Activated T-helper 1 cell treated with anti-CD3 and anti-CD28 coated beads, Interleukin-2, amount 50 U/mL, for 16 hours (primary cell): ENCODE measurements at places on chromosomes 7 and 10.

DNA sequence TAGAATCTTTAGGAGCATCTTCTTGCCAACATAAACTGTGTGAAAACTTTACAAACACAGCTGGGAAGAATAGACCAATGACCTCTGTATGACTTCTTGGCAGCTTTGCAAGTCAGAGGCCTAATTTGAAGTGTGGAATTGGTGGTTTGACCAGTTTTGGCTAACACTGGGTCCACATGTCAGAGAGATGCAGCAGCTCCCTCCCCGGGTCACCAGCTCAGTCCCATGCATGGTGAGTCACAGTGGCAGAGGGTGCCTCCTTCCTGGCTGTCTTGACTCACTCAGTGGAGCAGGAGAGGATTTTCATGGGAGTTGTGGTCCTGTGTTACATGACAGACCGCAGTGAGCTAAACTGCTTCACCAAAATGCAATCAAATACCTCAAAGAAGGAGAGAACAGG is 8.2 kb upstream of the STARD3NL start:
- DNase-seq = no peak

- no peak for DNase-seq
These were observed 31.6 kb downstream of the PSAP start for GRCh38 chr10:71819441-71819861.

- no peak for DNase-seq
These were observed 25.9 kb upstream of the TTYH3 start for GRCh38 chr7:2605608-2606538.

- no peak for DNase-seq
These were observed 554.4 kb downstream of the INHBA start for GRCh38 chr7:41148521-41148951.

DNA sequence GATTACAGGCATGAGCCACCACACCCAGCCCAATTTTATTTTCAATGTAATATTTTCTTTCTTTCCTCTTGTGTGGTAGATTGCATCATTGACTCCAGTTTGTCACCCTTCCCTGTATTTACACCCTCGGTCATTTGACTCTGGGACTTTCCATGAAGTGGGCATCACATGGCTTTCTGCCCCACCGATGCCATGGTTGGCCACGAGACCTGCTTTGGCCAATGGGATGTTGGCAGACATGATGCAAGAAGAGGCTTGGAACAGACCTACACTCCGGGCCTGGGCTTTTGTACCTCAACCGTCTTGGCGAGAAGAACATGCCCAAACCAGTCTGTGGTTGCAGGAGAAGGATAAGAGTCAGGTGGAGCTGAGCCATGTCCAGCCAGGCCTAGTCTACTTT is 38.8 kb upstream of the CACUL1 start:
- DNase-seq = no peak

DNA sequence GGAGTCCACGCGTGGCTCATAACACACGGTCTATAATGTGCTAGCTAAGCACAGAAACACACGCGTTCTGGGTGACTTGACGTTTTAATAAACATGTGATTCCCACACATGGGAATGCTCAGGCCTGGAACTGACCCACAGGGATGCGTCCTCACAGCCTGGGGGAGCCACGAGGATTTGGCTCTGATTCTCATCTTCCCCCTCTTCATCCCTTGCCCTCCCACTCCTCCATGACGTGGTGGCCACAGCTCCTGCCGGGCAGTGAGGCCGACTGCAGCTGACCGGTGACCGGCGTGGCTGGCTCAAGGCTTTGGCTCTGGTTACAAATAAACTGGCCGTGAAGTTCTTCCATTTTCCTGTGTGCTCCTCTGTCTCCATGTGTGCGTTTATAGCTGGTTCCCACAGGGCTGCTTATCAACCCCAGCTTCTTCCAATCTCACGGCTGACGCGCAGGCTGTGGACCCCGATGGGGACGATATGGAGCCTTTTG is 40.9 kb upstream of the KLF6 start:
- DNase-seq = no peak

- no peak for DNase-seq
These were observed 36.8 kb downstream of the WIPF3 start for GRCh38 chr7:29843093-29843492.

DNA sequence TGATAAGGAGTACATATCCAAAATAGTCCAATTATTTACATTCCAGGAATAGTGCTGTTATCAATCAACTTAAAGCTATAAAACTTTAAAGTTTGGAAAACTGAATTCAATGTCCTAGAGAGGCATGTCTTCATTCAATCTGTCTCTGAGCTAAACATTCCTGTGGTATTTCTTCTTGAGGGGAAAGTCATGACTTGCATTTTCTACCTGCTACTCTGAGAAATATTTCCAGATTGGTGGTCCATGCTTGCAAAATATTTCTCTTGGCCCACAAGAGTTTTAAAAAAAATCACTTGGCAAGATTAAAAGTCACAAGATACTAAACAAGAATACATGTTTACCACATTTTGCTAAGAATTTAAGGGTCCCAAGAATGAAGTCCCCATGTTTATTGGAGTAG is 63.6 kb upstream of the HGF start:
- DNase-seq = no peak

DNA sequence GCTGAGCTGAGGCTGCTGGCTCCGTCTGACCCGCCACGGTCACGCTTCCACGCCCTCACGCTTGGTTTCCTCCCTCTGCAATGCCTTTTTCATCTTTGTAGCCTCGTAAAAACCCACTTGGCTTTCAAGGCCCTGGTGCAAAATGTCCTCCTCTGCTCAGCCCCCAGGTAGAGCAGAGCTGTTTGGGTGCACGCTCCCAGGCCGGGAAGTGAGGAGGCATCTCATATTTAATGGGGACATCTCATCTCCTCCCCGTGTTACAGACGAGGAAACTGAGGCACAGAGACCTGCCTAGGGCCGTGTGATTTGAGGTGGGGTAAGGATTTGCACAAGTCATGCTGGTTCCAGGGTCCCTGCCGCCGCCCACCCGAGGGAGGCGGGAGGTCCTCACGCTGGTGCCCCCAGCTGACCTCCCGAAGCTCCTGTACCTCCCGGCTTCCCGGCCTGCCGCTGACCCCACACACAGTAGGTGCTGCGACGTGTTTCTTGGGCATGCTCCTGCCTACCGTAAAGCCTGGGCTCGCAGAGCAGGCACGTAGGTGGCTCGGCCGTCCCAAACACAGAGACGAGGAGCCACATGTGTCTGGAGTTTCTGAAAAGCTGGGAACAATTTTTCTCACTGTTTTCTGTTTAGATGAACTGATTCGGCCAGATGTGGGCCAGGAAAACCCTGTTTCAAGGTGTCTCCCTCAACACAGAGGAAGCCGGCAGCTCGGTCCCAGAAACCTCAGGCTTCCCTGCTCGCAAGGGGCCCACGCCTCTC is 11.5 kb downstream of the FOXL3 start:
- no peak for DNase-seq

DNA sequence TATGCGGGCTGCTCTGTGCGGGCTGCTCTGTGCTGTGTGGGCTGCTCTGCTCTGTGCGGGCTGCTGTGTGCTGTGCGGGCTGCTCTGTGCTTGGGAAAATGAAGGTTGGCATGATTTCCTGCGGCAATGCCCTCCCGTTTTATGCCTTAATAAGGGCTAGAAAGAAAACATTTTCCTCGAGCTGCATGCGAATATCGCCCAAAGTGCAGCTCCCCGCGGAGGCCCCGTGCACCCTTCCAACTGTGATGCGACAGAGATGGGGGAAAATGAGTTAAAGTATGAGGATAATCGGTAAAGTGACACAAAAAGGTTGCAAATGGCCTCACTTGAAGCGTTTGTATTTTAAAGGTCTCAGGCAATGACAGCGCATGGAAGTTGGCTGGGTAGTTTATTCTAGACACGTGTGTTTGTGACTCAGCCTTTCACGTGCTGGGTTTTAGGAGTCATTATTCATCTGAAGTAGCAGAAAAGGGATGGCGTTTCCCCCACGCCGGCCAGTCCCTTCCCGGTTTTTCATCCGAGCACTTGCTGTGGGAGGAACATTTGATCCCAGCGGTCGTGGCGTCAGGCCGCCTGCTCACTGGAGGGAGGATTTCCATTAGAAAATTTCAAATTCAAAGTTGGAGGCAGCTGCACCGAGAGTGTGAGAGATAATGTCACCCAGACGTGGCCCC is 220.7 kb downstream of the ADARB2 start:
- no peak for DNase-seq

GRCh38 chr10:13989616-13990015 is 341.1 kb downstream of the FRMD4A start:
- no peak for DNase-seq

- no peak for DNase-seq
These were observed 88.7 kb downstream of the MAD1L1 start for GRCh38 chr7:2143981-2144595.

- no peak for DNase-seq
These were observed 59.3 kb upstream of the EXOC6 start for GRCh38 chr10:92789067-92789466.

GRCh38 chr10:96651998-96652431 is 65.2 kb upstream of the TM9SF3 start:
- DNase-seq = no peak

GRCh38 chr7:42241424-42241823 is 4.4 kb upstream of the GLI3 start:
- no peak for DNase-seq

DNA sequence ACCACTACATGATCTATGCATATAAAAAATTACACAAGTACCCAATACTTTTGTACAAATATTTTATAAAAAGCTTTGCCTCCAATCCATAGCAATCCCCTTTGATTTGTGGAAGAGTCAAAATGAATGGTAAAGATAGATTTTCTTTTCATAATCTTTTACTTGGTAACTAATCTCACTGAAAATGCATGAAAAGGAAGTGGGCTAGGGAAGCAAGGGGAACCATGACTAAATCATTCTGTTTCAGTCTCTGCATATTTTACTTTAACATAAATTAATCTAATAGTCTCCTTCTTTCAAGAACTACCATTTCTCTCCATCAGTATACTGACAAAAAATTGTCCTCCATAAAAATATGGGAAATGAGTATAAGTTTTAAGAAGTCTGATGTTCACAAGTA is 96.9 kb downstream of the TES start:
- no peak for DNase-seq

GRCh38 chr7:103343758-103344452 is 662 bp downstream of the DNAJC2 start:
- no peak for DNase-seq

DNA sequence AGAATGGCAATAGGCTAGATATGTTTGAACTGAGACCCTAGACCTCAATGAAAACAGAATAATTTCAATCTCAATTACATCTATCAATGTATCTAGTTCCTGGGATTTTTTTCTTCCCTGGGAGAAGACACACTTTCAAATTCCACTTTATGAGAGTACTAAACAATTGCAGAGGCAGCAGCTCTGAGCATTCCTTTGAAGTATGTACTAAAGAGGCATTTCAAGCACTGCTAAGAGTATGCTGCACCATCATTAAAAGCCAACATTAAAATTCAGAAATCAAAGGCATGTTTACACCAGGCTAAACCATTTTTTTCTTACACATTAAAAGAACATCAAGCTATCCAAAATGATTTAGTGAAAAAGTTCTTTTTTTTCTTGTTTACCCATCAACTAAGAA is 297.9 kb upstream of the CACNA2D1 start:
- DNase-seq = no peak

- no peak for DNase-seq
These were observed 9.2 kb downstream of the SGMS1 start for GRCh38 chr10:50614444-50615137.

GRCh38 chr10:895324-895723 is 36.2 kb downstream of the LARP4B start:
- DNase-seq = no peak

- DNase-seq = no peak
These were observed 213.6 kb upstream of the FZD1 start for GRCh38 chr7:91050677-91051076.

- no peak for DNase-seq
These were observed 356.5 kb upstream of the ZNF32 start for GRCh38 chr10:44004913-44005787.

DNA sequence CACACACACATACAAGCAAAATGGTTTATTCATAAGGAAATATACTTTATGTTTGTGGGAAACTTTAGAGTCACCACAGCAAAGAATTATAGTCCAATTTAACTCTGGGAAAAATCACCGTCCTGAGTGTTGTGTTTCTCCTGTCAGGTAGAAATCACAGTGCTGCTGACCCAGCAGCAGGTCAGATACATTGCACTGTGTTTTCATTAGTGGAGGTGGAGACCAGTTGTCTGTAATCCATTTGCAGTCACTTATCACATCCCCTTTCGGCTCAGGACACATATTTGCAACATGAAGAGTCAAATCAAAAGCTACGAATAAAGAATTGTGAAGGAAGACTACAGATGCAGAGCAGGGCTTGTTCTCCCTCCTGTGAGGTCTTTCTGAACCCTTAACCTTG is 799.6 kb downstream of the GRM8 start:
- DNase-seq = no peak

GRCh38 chr7:131690441-131690840 is 134.0 kb upstream of the PODXL start:
- DNase-seq = no peak

- DNase-seq = no peak
These were observed 411.3 kb downstream of the CCSER2 start for GRCh38 chr10:84739641-84740040.

GRCh38 chr7:81053623-81054022 is 134.8 kb upstream of the SEMA3C start:
- no peak for DNase-seq

DNA sequence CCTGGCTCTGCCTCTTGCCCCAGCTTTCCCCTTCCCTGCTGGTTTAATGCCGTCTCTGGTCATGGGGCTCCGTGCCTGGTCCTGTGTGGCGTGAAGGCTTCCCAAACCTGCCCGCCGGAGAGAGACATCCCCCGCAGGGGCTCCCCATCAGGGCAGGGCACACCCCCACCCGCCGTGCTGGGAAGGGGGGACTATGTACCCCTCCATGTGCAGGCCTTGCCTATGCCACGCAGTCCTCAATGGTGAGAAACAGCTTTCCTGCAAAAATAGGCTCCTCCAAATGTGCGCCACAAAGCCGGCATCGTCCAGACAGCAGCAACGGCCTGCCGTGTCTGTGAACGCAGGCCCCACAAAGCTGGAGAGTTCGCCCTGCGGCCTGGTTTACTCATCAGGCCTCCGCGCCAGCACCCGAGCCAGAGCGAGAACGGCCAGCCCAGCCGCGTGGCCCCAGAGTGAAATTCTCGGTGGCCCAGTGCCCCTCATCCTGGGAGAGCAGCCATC is 313.4 kb downstream of the DNAJB6 start:
- no peak for DNase-seq

GRCh38 chr10:5092848-5093790 is 1.1 kb upstream of the AKR1C3 start:
- DNase-seq = no peak

GRCh38 chr10:110138197-110138812 is 69.1 kb upstream of the MXI1 start:
- no peak for DNase-seq

GRCh38 chr10:22455068-22455857 is 110.0 kb downstream of the SPAG6 start:
- DNase-seq = no peak

- no peak for DNase-seq
These were observed 79.1 kb downstream of the ZNF365 start for GRCh38 chr10:62453274-62453673.

DNA sequence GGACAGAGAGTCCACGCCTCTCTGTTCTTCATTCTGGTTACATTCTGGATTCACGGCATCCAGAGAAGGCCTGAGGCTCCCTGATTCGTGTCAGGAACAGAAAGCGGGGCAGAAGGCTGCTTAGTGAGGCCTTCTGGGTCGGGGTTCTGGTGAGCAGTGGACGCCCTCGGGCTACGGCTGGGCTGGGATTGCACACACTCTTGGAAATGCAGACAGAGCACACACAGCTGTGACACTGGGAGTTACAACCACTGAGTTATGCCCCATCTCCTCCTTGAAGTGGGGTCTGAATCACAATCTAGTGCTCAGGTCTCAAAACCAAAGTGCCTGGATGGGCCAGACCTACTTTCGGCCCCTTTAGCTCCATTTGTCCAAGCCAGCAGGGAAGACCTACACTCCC is 156.9 kb upstream of the GDF10 start:
- no peak for DNase-seq
